Stimulated activated CD4-positive, alpha-beta T cell treated with anti-CD3 and anti-CD28 coated beads, Interleukin-12 subunit alpha, Interleukin-12 subunit beta, amount 100 ng/mL, for 48 hours (primary cell): ENCODE measurements at places on chromosomes 12 and 14.

GRCh38 chr12:85182699-85183098 is 97.3 kb upstream of the ALX1 start:
- no peak for DNase-seq

DNA sequence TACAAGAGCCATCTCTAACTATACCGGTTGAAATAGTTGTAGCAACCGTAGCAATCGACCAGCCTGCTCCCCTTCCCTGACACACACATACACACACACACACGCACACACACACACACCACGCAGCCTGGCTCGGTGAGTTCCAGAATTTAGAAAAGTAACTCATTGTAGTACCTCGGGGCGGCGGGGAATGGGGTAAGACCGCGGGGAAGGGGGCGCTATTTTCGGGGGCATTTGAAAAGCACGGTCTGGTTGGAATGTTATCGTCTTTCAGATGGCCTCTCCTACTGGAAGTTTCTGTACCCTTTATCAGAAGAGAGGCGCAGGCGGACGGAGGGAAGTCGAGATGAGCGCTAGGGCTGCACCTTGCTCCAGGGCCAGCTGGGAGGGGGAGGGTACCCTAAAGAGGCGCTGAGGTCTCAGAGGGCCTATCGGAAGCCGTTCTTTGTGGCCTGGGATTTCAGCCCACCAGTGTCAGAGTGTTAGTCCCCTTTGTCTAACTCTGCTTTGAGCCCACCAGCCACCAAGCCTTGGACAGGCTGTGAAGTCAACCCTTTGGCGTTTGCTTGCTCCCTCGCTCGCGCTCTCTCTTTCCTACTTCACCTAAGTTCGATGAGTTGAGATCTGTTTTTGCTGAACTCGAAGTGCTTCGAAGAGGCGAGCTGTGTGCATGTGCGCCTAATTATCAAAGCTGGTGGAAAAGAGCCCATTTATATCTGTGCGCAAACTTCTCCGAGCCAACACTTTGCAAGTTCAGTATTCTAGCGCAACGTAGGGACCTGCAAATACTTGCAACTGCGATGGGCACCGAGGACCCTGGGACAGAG is 837 bp downstream of the COL2A1 start:
- no peak for DNase-seq

- no peak for DNase-seq
These were observed 7.2 kb downstream of the NAV3 start for GRCh38 chr12:77837876-77838291.

DNA sequence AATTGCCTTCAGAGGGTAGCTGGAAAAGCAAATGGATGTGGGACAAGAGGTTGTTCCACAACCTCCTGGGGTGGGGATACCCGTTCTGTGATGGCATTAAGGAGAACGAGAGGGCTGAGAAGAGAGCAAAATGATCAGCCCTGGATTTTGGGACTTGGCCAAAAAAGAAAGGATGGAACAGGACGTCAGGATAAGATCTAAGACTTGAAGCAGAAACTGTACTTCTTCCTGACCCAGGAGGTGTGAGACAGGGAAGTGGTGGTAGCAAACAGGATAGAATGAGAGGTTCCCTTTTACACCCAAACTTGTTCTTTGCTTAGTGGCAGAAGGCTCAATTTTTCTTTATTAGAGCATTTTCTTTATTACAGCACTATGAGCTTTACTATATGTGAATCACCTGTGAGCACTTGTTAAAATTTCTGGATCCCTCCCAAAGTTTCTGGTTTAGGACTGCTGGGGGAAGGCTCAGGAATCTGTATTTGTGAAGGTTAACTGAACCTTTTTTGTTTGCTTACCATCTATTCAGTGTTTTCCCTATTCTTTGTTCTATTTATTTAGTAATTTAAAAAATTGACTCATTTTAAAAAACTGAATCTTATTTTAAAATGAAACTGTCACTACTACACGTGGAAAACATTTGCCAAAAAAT is 59.2 kb downstream of the ERC1 start:
- DNase-seq: no peak

GRCh38 chr12:47860279-47860841 is 40.7 kb upstream of the HDAC7 start:
- DNase-seq: no peak

GRCh38 chr12:58285551-58285950 is 344.2 kb downstream of the ATP23 start:
- no peak for DNase-seq

- no peak for DNase-seq
These were observed 69.8 kb downstream of the MAP1LC3B2 start for GRCh38 chr12:116628989-116629388.

DNA sequence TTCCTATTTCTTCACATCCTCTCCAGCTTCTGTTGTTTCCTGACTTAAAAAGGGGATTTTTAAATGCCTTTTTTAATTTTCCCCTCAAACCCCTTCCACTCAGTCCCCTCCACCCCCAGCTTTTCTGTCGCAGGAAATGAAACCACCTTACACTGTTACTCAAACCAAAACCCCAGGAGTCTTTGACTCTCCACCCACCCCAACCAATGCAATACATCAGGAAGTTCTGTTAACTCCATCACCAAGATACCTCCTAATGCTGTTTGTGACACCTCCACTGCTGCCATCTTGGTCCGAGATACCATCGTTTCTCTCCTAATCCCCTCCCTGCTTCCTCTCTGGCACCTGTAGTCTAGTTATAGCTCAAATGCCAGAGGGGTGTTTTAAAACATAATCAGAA is 25.4 kb upstream of the CPM start:
- peak; percentile 31 for DNase-seq

- DNase-seq: no peak
These were observed 59.8 kb downstream of the KIF21A start for GRCh38 chr12:39383114-39383513.

DNA sequence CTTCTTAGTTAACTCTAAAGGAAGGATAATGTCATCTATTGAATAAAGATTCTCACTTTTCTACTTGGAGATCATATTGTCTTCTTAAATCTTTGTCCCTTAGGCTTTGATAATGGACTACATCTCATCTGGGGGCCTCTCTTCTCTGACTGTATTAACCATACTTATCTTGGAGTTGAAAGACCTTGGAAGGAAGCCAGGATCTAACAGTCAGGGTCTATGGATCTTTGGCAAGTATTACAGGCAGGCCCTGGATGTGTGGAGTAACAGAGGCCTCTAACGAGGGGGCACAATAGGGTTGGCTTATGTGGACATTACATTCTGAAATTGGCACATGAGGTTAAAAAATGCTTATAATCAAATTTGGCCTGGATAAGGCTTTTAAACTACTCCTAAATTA is 513.8 kb downstream of the NRXN3 start:
- no peak for DNase-seq

- DNase-seq: no peak
These were observed 9.0 kb downstream of the PITPNM2 start for GRCh38 chr12:123141615-123142517.

DNA sequence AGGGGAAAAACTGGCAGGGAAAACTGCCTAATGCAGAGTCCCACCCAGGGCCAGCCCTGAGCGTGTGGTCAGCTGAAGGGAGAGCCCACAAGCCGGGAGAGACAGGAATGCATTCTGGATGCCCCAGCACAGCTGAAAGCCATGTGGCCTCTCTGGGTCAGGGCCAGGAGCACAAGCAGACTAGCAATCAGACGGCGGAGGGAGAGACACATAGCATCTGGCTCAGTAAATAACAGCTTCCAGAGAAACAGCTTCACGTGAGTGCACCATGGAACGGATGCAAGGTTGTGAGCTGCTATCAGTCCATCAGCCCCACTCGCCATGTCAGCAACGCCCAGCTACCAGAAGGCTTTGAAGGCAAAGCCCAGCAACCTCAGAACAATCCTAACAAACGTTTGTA is 28.2 kb upstream of the TMEM106C start:
- DNase-seq: no peak

GRCh38 chr14:77579065-77579464 is 37.4 kb downstream of the SPTLC2 start:
- no peak for DNase-seq

- DNase-seq: no peak
These were observed 7.9 kb upstream of the NYNRIN start for GRCh38 chr14:24390701-24391468.

- no peak for DNase-seq
These were observed 1.5 kb downstream of the L3HYPDH start for GRCh38 chr14:59482541-59483331.

- no peak for DNase-seq
These were observed 12.3 kb downstream of the CCDC88C start for GRCh38 chr14:91405241-91405721.

DNA sequence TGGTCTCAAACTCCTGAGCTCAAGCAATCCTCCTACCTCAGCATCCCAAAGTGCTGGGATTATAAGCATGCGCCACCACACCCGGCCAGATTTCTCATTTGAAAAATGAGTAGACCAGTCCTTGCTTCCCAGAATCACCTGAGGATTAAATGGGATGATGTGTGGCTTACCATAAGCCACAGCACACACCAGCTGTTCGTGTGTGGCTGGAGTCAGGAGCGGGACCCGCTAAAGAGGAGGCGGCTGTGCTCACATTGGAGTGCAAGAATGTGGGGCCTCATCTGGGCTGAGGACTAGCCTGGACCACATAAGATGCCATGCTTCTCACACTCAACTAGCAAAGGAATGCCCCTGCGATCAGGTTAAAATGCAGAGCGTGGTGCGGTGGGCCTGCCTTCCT is 6.7 kb upstream of the ALDH2 start:
- no peak for DNase-seq

- peak; percentile 38 for DNase-seq
These were observed at the start of gene HOXC13 for GRCh38 chr12:53938326-53939140. TSS of gene HOXC13 (plus strand) at chr12:53938831. CDS start at chr12:53938907, 76 bp downstream.

DNA sequence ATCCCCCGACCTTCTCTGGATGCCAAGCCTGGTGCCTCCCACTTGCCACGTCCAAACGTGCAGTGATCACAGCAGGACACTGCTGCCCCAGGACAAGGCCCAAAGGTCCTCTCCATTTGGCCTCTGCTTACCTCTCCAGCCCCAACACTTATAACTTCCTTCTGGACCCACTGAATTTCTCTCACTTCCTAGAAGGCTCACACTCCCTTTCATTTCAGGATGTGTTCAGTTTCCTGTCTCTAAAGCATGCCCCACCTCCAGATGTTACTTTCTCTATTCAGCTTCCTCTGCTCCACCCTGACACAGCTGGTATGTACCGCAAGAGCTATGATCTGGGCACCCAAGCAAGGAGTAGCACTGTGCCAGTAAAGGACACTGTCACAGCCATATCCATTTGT is 33.0 kb downstream of the CDKL1 start:
- DNase-seq: peak; percentile 38

GRCh38 chr14:105902131-105902898 is 375.9 kb downstream of the TMEM121 start:
- no peak for DNase-seq

- no peak for DNase-seq
These were observed 32.7 kb downstream of the GCN1 start for GRCh38 chr12:120161852-120162251.

- DNase-seq: no peak
These were observed 38.6 kb downstream of the GARIN6 start for GRCh38 chr12:99686142-99686541.

DNA sequence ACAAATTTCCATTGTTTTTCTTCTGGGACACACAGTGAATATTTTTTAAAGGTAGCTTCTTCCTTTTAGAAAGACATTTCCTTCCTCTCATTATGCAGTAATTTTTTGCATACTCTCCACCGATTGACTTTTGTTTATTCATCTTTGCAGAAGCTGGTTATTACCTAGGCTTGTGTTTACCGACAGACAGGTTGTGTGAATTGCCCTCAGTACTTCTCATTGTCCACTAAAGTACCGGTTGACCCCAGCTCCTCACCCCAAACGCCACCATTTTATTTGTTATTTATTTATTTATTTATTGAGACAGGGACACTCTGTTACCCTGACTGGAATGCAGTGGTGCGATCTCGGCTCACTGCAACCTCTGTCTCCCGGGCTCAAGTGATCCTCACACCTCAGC is 63.4 kb upstream of the MYL2 start:
- no peak for DNase-seq

DNA sequence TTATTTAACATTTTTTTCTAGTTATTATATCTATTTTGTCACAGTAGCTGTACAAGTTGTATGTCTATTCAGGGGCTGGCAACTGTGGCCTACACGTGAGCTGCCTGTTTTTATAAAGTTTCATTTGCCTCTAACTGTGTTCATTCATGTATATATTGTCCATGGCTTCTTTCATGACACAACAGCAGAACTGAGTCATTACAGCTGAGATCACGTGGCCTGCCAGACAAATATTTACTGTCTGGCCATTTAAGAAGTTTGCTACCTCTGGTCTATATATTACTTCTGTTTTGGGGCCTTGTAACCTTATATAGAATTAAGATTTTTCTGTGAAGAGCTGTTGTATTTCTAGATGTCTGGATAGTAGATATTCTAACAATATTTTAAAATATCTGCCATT is 37.9 kb downstream of the KIAA0586 start:
- no peak for DNase-seq

DNA sequence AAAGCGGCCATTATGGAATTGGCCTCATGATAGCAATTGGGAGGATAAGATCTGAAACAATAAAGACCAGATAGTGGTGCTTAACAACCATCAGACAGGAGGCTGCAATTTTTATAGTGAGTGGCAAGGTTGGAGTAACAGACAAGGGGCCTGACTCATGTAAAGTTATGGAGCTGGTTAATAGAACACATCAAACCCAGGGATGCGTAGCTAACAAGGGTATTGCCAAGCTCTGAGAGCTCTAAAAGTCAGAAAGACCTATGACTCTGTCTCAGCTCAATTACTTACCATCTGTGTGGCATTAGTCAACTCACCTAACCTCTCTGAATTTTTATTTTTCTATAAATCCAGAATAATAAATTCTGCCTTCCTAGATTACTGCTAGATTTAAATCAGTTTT is 1731.5 kb upstream of the FLRT2 start:
- no peak for DNase-seq

- no peak for DNase-seq
These were observed 51.2 kb upstream of the DAAM1 start for GRCh38 chr14:59137256-59137655.

GRCh38 chr14:64937821-64938193 is 4.7 kb downstream of the GPX2 start:
- no peak for DNase-seq

- DNase-seq: no peak
These were observed 102.5 kb upstream of the MDM1 start for GRCh38 chr12:68434391-68435298.

DNA sequence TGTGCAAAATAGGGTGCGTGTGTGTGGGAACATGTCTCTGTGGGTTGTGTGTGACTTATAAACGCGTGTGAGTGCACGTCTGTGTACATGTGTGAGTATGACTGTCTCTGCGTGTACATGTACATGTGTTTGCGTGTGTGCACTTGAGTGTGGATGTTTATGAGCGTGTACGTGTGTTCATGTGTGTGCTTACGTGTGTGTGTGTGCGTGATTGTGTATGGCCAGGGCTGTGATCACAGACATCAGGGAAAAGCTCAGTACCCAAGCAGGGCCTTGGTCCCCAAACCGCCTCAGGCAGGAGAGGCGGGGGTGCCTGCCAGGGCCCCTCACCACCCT is 326.3 kb upstream of the DIO3 start:
- no peak for DNase-seq

- DNase-seq: no peak
These were observed 50.6 kb downstream of the PPP2R5C start for GRCh38 chr14:101812071-101812470.
